Inflammatory macrophage (primary cell): ENCODE measurements at places on chromosomes 5 and 9.

DNA sequence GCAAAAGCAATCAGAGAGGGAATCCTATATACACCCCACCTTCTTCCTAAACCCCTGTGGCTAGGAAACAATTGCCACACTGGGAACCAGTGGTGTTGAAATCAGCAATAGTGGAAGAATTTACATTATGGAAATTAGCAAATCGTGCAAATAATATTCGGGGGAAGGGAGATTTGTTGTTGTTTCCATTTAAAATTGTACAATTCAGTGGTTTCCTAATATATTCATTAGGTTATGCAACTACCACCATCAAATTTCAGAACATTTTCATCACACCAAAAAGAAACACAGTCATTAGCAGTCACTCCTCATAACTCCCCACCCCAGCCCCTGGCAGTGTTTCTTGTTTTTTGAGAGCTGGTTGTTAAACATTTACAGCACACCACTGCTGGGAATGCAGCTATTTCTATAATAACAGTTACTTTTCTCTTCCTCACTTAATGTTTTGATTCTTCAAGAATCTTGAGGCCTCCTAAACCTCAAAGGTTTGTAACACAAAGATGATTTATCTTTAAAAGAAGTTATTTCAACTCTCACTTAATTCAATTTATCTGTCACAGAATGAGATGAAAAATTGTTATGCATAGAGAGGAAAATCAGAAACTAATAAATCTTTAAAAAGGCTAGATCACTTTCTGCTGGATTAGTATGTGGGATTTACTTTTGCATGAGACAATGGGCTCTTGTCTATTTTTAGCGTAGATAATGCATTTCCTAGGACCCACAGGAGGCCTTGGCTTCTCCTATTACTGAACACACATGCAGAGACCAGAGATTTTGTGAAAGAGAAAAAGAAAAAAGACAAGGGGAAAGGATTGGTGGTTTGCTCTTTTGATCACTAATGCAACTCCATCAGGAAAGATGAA is 91.8 kb upstream of the DAPK1 start:
- DNase-seq: peak; percentile 71

- no peak for DNase-seq
Measured at GRCh38 chr9:133304477-133305377, 29.7 kb upstream of the ABO start.

- no peak for DNase-seq
Measured at GRCh38 chr9:3827175-3827574, 301.4 kb upstream of the RFX3 start.

DNA sequence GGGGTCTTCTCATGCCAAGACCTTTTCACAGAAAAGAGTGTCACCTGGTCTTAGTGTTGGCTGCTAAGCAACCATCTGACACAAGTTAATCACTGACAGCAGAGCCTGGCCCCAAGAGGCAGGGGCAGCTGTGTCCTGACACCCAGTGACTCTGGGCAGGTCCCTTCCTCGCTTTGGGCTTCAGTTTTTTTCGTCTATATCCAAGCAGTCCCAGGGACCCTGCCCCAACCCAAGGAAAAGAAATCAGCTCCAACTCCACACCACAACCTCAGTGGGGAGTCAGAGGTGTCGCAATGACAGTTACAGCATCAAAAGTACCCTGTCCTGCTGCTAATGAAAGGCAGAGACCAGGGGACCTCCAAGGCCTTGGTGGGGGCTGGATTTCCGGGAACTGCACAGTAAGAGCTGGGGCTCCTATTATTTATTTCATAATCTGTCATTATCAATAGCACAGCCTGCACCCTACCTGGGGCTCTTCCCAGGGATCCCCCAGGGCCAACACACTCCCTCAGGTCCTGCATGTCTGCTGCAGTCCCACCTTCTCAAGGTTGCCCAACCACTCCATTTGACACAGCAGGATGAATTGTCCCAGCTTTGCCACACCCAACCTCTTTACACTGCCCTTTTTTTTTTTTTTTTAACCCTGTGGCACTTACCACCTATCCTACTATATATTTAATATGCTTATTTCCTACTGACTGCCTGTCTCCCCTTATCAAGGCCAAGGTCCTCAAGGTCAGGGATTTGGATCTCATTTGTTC is 9.4 kb downstream of the ANKS6 start:
- no peak for DNase-seq

GRCh38 chr9:78307360-78307759 is 10.4 kb downstream of the PSAT1 start:
- DNase-seq: no peak

DNA sequence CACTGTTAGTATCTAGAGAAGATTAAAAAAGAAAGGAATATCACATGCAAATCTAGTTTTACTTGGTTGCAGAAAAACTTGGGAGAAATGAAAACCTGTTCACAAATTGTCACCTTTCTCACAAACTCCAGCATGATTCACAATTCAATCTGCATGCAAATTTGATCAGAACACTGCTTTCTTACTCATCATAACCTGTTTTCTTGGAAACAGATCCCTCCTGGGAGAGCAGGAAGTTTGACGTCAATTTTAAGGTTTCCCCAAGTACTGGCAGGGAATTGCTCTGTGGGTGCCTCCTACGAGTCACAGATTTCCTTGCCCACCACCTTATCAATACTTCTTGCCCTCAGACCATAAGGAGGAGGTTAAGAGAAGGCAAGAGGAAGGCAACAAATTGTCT is 30.2 kb upstream of the HTR4 start:
- DNase-seq: no peak

GRCh38 chr5:2385818-2386217 is 365.7 kb downstream of the IRX2 start:
- no peak for DNase-seq

GRCh38 chr5:143121135-143121475 is 282.4 kb downstream of the NR3C1 start:
- DNase-seq: no peak

GRCh38 chr5:86008293-86008692 is 609.4 kb upstream of the COX7C start:
- DNase-seq: no peak

GRCh38 chr5:122907276-122907675 is 61.9 kb downstream of the SNX24 start:
- DNase-seq: no peak
